ENCODE measurements at places on chromosomes 7 and 10. TPM values are rescaled to one million over a fixed set of nuclear protein-coding genes. Genes with fewer than 3 reads are reported as not detected.

GRCh38 chr7:137395420-137395819 lies 51.9 kb upstream of the PTN start:
- H3K36me3 ChIP-seq, result no peaks in the 10 kb centered on the region
- no peaks in the 10 kb centered on the region for H3K27me3 ChIP-seq
- DNase-seq, result peak; percentile 6
- no peaks in the 10 kb centered on the region for H3K4me1 ChIP-seq
- no peak overlapping the region for H3K27ac ChIP-seq
- H3K4me3 ChIP-seq, result no peak overlapping the region

- no peak for DNase-seq
- H3K4me1 ChIP-seq, result no peaks in the 10 kb centered on the region
- H3K36me3 ChIP-seq, result no peaks in the 10 kb centered on the region
Observed at GRCh38 chr7:151783958-151784575, 92.8 kb downstream of the PRKAG2 start.

Gene EIF4EBP2
- total RNA-seq, result 104 TPM

GRCh38 chr10:128871671-128872231 lies 595.3 kb upstream of the MGMT start:
- no peaks in the 10 kb centered on the region for H3K36me3 ChIP-seq
- no peak overlapping the region for H3K27ac ChIP-seq
- H3K4me1 ChIP-seq, result no peaks in the 10 kb centered on the region
- no peak for DNase-seq
- no peaks in the 10 kb centered on the region for H3K27me3 ChIP-seq

Gene NPFFR1
- total RNA-seq, result 0.16 TPM

Gene IL2RA
- not detected for total RNA-seq

- no peaks in the 10 kb centered on the region for H3K27me3 ChIP-seq
- peaks cover 8% of the 10 kb centered on the region for H3K4me1 ChIP-seq
- no peaks in the 10 kb centered on the region for H3K36me3 ChIP-seq
- no peak for DNase-seq
- peak overlapping the region; percentile 65 for H3K27ac ChIP-seq
- no peak overlapping the region for H3K4me3 ChIP-seq
Observed at GRCh38 chr10:34742456-34742855, 72.6 kb downstream of the PARD3 start.

GRCh38 chr7:101960985-101961708 lies 143.7 kb downstream of the CUX1 start:
- no peaks in the 10 kb centered on the region for H3K36me3 ChIP-seq
- H3K27ac ChIP-seq, result no peak overlapping the region
- DNase-seq, result no peak
- H3K27me3 ChIP-seq, result no peaks in the 10 kb centered on the region

Gene JAKMIP3
- 0.40 TPM for total RNA-seq

Data from transverse colon (tissue), 4 donors.